Esophagus muscularis mucosa (tissue), 4 donors: ENCODE measurements at places on chromosomes 12 and 14. TPM values are rescaled to one million over a fixed set of nuclear protein-coding genes. Genes with fewer than 3 reads are reported as not detected.
A peak's percentile ranks its signal among the peaks of the same experiment; 100 is the strongest.

- no peak overlapping the region for H3K4me3 ChIP-seq
- H3K36me3 ChIP-seq, result no peaks in the 10 kb centered on the region
- H3K27ac ChIP-seq, result no peak overlapping the region
- DNase-seq, result no peak
- H3K4me1 ChIP-seq, result no peaks in the 10 kb centered on the region
Observed at GRCh38 chr12:47892819-47893218, 12.0 kb downstream of the VDR start.

DNA sequence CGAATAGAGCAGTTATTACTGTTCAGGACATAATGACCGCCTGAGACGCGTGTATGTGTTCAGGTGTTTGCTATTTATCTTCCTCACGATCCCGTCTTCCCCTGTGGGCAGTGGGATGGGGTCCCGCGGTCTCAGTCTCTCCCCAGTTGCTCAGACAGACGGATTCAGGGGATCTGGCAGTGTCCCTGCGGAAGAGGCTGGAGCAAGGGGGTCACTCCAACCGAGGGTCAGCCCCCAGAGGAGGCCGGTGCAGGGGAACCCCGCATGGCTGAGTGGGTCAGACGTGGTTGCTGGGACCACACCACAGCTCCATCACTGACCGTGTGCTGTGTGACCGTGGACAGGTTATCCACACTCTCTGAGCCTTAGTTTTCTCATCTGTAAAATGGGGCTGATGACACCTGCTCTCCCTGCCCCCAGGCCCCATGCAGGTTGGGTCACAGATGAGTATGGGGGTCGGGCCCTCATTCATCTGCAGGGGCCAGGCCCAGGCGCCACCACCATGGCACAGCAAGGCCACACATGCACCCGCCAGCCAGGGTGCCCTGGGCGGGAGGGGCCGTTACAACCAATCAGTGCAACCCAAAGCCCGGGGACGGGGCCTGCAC lies 5.2 kb downstream of the MMP17 start:
- H3K4me3 ChIP-seq, result no peak overlapping the region
- peaks cover 22% of the 10 kb centered on the region for H3K4me1 ChIP-seq
- H3K27ac ChIP-seq, result no peak overlapping the region
- no peaks in the 10 kb centered on the region for H3K36me3 ChIP-seq
- DNase-seq, result no peak
- peaks cover 26% of the 10 kb centered on the region for H3K27me3 ChIP-seq

DNA sequence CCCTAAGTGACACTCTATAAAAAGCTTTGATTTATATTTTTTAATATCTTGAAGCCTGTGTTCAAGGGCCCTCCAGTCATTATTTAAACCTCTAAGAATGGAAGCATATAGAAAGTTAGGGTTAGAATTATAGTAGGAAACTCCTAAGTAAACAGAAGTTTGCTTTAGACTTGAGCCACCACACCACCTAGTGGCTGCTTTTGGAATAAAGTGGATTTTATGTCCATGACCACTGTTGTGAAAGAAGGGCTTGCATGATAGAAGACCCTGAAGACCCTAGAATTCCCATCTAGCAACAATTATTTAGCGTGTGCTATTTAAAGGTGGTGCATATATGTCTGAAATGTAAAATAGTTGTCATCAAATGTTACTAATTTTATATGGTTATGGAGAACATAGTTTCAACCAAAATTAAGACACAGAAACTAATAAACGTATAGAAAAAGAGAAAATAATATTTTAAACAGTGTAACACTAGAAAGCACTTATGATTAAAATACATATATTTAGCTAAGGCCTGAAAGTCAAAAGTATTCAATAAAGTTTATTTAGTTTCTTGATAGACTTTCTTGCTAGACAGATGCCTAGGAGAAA lies 21.3 kb downstream of the LRRIQ1 start:
- DNase-seq, result no peak
- no peak overlapping the region for H3K27ac ChIP-seq
- no peak overlapping the region for H3K4me3 ChIP-seq
- H3K27me3 ChIP-seq, result no peaks in the 10 kb centered on the region
- H3K36me3 ChIP-seq, result no peaks in the 10 kb centered on the region
- no peaks in the 10 kb centered on the region for H3K4me1 ChIP-seq

GRCh38 chr12:52139147-52139546 lies 52.7 kb downstream of the KRT80 start:
- no peak overlapping the region for H3K27ac ChIP-seq
- H3K4me3 ChIP-seq, result no peak overlapping the region
- no peaks in the 10 kb centered on the region for H3K27me3 ChIP-seq
- H3K36me3 ChIP-seq, result no peaks in the 10 kb centered on the region
- H3K4me1 ChIP-seq, result no peaks in the 10 kb centered on the region
- no peak for DNase-seq

DNA sequence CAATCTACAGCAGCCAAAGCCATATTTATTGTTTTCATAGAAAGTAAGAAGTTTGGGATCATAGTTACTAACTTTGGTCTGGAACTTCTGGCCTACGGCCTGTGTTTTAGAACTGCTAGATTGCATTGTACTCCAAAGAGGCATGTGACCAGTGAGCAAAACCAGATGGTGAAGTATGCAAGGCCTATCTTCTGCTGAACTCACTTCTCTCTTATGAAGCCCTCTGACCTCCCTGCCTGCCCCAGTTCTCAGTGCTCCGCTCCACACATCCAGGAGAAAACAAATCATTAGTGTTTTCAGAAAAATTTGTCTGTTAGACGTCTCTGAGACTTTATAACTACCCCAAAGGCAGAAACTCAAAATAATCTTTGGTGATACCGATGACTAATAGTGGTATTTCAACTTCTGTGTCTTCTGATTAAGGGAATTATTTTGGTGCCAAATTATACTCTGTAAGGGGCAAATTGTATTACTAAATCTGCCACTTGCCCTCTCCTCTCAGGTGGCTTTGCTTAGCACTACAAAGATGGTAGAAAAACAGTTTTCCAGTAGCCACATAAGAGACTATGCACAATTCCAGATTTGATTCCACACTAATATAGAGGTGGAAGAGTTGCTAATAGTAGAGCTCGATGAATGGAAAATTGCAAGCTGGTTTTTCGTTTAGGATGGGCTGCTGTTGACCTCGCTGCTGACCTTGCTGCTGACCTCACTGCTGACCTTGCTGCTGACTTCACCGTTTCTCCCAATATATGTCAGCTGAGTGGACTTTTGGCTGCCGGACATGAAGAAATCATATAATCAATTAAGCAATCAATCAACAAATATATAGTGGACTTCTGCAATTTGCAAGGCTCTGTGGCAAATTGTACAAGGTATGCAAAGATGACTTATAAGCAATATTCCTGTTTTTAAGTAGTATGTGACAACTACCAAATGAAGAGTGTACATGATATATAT lies 147.5 kb downstream of the KITLG start:
- no peaks in the 10 kb centered on the region for H3K36me3 ChIP-seq
- H3K27ac ChIP-seq, result peak overlapping the region; percentile 2
- no peak for DNase-seq
- H3K27me3 ChIP-seq, result no peaks in the 10 kb centered on the region

DNA sequence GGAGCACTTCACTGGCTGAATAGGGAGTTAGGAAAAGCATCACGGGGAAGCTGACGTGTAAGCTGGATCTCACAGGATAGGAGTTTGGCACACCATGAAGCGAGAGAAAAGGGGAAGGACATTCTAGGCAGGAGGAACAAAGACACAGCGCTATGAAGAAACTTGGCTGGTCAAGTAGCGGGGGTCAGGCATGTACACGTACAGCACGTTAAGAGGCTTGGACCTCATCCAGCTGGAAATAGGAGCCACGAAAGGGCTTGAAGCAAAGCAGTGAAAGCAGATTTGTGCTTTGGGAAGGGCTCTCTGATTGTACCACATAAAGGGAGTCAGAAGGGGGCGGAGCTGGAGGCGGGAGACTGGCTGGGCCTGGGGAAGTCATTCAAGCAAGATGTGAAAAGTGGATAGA lies 19.6 kb upstream of the GALNT8 start:
- no peaks in the 10 kb centered on the region for H3K27me3 ChIP-seq
- no peaks in the 10 kb centered on the region for H3K36me3 ChIP-seq
- H3K4me3 ChIP-seq, result peak overlapping the region; percentile 9
- peak; percentile 95 for DNase-seq
- no peaks in the 10 kb centered on the region for H3K4me1 ChIP-seq

GRCh38 chr12:43816168-43816567 lies 10.1 kb upstream of the TWF1 start:
- no peak overlapping the region for H3K4me3 ChIP-seq
- H3K27ac ChIP-seq, result no peak overlapping the region
- no peaks in the 10 kb centered on the region for H3K4me1 ChIP-seq
- no peaks in the 10 kb centered on the region for H3K36me3 ChIP-seq
- no peak for DNase-seq

GRCh38 chr14:105439710-105440553 lies 20.3 kb downstream of the MTA1 start:
- H3K27me3 ChIP-seq, result no peaks in the 10 kb centered on the region
- no peak overlapping the region for H3K27ac ChIP-seq
- no peak overlapping the region for H3K4me3 ChIP-seq
- no peaks in the 10 kb centered on the region for H3K4me1 ChIP-seq
- DNase-seq, result no peak

- no peak for DNase-seq
- no peak overlapping the region for H3K4me3 ChIP-seq
- no peaks in the 10 kb centered on the region for H3K36me3 ChIP-seq
- no peak overlapping the region for H3K27ac ChIP-seq
- no peaks in the 10 kb centered on the region for H3K27me3 ChIP-seq
Observed at GRCh38 chr12:8675591-8676036, 13.0 kb upstream of the MFAP5 start.

DNA sequence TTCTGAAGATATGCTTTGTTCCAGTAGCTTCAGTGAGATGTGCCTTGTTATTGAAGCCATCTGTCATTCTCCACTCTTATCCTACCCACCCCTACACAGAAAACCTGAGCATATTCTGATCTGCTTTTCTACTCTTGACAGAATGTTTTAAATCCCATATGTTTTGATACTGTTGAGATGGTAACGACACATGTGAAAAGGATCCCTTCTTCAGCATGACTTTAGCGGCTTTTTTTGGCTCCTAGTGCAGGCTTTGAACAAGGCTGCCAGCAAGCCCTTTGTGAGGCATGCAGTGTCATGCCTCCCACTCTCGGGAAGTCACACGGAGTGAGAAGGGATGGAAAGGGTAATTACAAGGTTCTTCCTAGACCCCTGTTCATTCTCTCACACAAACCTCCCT lies 228.8 kb upstream of the RGS6 start:
- H3K36me3 ChIP-seq, result peaks cover 11% of the 10 kb centered on the region
- H3K27me3 ChIP-seq, result no peaks in the 10 kb centered on the region
- no peak overlapping the region for H3K4me3 ChIP-seq
- peaks cover 11% of the 10 kb centered on the region for H3K4me1 ChIP-seq
- no peak for DNase-seq

DNA sequence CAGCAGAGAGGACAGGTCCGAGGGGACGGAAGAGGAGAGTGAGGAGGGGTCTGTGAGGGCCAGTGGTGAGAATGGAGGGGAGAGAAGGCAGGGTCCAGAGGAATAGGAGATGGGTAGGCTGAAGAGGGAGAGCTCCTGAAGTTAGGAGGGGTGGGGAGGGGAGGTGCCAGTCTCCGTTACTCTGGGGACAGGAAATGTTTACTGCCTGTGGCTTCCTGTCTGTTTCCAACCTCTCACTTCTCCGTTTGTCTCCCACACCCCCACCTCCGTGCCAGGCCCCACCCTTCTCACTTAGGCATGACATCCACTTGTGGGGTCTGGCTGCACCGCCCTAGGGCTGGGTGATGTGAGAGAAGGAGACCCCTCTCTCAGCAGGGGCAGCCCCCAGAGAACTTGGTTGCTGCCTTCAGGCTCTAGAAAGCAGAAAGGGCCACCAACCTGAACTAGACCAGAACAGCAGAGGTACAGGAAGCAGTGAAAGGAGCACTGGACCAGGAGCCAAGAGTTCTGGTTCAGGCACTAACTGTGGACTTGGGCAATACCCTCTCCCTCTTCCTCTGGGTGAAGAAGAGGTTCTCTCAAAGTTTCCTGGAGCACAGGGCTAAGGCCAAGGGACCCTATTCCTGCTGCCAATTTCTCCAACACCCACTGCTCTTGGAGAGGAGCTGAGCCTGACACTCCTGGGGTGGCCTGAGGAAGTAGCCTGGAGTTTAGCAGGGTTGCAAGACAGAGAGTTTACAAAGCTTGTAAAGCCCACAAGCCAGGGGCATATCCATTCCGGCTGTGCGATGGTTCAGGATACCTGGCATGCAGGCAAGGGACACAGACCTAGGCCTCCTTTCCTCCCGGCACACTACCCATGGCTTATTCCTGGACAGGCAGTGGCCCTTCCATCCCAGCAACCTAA lies 5.5 kb downstream of the ITGA5 start:
- H3K36me3 ChIP-seq, result peaks cover 35% of the 10 kb centered on the region
- peak overlapping the region; percentile 87 for H3K4me3 ChIP-seq
- H3K27ac ChIP-seq, result peak overlapping the region; percentile 72
- no peak for DNase-seq
- H3K27me3 ChIP-seq, result no peaks in the 10 kb centered on the region

- peak overlapping the region; percentile 95 for H3K27ac ChIP-seq
- H3K27me3 ChIP-seq, result no peaks in the 10 kb centered on the region
- no peak overlapping the region for H3K4me3 ChIP-seq
- DNase-seq, result no peak
- H3K4me1 ChIP-seq, result peaks cover 80% of the 10 kb centered on the region
Observed at GRCh38 chr12:53059434-53060063, 9.7 kb downstream of the TNS2 start.

- peak within 1 kb of the TSS; percentile 98 for H3K27ac ChIP-seq
- H3K27me3 ChIP-seq, result no peaks in the 10 kb centered on the region
- H3K4me3 ChIP-seq, result peak within 1 kb of the TSS; percentile 61
- H3K4me1 ChIP-seq, result peaks cover 73% of the 10 kb centered on the region
Observed at GRCh38 chr12:6341417-6342139, at the start of gene TNFRSF1A. TNFRSF1A (minus strand) TSS chr12:6342076; CDS start chr12:6341814, 262 bp downstream.

DNA sequence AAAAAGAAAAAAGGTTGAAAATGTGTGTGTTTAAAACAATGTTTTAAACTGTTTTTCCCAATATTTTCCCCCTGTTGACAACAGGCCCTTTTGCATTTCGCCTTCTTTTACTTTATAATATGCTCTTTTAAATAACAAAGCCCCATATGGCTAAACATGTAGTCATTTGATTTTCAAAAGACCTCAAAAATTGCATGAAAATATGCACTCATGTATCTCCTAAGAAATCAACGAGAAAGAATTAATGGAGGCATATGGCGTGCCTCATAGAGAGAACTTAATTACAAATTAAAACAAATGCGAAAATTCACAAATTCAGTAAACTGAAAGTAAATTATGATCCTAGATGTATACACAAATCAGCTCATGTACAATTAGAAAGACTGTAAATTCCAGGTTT lies 202.6 kb upstream of the FOXN3 start:
- H3K4me1 ChIP-seq, result peaks cover 44% of the 10 kb centered on the region
- no peaks in the 10 kb centered on the region for H3K36me3 ChIP-seq
- no peak for DNase-seq

- DNase-seq, result no peak
- no peaks in the 10 kb centered on the region for H3K4me1 ChIP-seq
- H3K27ac ChIP-seq, result no peak overlapping the region
- H3K4me3 ChIP-seq, result no peak overlapping the region
- H3K27me3 ChIP-seq, result no peaks in the 10 kb centered on the region
Observed at GRCh38 chr14:82422230-82422629, 888.6 kb upstream of the SEL1L start.

The FGF23 gene
- not detected for total RNA-seq

The PIANP gene
- 0.50 TPM for total RNA-seq

The ARMH4 gene
- 6.1 TPM for total RNA-seq

The TAS2R20 gene
- total RNA-seq, result 1.2 TPM

The LRIG3 gene
- total RNA-seq, result 56.5 TPM

The LRRC74A gene
- total RNA-seq, result not detected
